Aorta (tissue), 5 donors: ENCODE measurements at places on chromosomes 1 and 21. TPM values are rescaled to one million over a fixed set of nuclear protein-coding genes. Genes with fewer than 3 reads are reported as not detected.

SPRR5 gene
- not detected for polyA plus RNA-seq

CYP4A11 gene
- 0.10 TPM for polyA plus RNA-seq

NCF2 gene
- 19.8 TPM for polyA plus RNA-seq

FYB2 gene
- not detected for polyA plus RNA-seq

SIM2 gene
- polyA plus RNA-seq = not detected

KRTAP13-2 gene
- not detected for polyA plus RNA-seq

CLCNKB gene
- polyA plus RNA-seq = 0.38 TPM

MTF2 gene
- 8.1 TPM for polyA plus RNA-seq

SH2D1B gene
- polyA plus RNA-seq = 0.10 TPM

ITGB2 gene
- polyA plus RNA-seq = 48.5 TPM

FCER1G gene
- polyA plus RNA-seq = 35.7 TPM

ZNF683 gene
- 0.87 TPM for polyA plus RNA-seq

RIPK4 gene
- polyA plus RNA-seq = 8.9 TPM

CD52 gene
- polyA plus RNA-seq = 31.4 TPM

TTC22 gene
- polyA plus RNA-seq = 0.20 TPM

APOBEC4 gene
- polyA plus RNA-seq = not detected

ADORA1 gene
- polyA plus RNA-seq = not detected

OR2L8 gene
- polyA plus RNA-seq = not detected

FCGR2B gene
- polyA plus RNA-seq = 8.5 TPM
